ENCODE measurements at places on chromosomes 1 and 21.

DNA sequence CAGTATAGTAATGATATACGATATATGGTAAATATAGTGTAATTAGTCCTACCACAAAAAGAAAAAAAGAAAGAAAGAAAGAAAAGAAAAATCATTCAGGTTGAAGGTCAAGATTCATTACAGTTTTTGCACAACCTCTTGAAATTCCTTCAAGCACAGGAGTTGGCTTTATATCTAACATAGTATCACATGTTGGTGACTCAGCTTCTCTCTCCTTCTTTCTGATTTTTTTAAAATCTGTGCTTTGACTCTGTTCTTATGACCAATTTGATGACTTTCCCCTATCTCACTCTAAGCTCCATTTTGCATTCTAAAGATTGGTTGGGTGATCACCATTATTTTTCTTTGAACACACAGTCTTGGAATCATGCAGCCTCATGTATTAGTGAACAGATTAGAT lies 148.2 kb upstream of the COL11A1 start:
- peak; percentile 25 for DNase-seq

DNA sequence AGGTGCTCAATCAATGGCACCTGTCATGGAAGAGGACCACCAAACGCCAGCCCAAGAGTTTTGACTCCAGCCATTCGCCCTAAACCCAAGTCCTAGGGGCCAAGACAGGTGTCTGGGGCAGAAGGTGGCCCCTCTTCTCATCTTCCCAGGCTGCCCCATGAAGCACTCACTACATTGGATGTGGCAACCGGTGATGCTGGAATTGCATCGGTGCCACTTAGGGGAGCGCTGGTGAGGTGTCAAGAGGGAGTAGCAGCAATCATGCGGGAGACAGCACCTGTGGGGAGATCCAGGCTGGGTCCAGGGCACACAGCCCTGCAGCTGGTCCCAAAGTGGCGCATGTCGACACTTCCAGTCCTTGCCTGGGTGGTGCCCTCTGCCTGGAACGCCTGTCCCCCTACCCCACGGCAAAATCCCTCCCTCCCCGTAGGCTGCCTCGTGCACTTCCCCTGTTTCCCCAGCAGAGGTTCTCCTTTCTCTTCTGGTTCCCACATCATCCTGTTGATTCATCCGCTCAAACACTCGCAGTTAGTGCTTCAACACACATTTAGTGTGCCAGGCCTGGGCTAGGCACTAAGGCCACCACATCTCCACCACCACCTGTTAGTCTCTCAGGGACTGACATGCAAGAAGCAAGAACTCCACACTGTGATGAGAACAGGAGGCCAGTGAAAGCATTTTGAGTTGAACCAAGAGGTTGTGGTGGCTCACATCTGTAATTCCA lies 18.5 kb downstream of the PLA2G2D start:
- peak; percentile 74 for DNase-seq

GRCh38 chr1:12587981-12588640 lies 29.9 kb downstream of the DHRS3 start:
- no peak for DNase-seq

GRCh38 chr1:113849072-113849471 lies 22.4 kb downstream of the PTPN22 start:
- no peak for DNase-seq

DNA sequence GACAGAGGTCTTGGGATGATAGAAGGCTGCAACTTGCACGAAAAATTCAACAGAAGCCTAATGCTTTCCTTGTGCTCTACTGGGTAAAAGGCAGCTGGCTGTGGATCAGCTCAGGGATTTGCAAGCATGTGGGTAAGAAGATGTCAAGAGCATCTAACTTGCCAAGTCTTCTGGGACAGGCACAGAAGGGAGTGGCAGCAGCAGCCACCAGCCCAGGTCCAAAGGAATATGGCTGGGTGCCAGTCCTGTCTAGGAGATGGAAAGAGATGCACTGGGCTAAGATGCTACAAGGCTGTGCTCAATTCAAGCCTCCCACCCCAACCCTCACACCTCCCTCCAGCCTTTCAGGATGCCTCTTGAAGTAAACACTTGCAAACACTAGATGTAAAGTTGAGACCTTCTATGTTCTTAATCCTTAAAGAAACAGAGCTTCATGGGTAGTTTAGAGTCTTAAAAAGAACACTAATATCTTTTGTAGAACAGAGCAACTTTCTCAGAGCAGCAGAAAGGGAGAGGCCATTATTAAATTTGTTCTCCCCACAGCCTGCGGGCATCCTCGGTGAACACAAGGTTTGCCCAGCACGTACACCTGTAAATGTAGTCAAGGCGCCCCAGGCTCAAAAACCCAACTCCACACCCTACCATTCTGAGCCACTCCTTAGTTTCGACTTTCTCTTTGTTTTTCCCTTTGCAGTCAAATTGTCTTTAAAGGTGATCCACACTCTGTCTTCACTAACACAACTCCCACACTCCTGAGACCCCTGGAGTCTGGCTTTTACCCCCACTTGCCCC lies 64.6 kb upstream of the BCAR3 start:
- DNase-seq, result no peak

GRCh38 chr1:41529621-41530395 lies 45.3 kb upstream of the EDN2 start:
- DNase-seq, result no peak

DNA sequence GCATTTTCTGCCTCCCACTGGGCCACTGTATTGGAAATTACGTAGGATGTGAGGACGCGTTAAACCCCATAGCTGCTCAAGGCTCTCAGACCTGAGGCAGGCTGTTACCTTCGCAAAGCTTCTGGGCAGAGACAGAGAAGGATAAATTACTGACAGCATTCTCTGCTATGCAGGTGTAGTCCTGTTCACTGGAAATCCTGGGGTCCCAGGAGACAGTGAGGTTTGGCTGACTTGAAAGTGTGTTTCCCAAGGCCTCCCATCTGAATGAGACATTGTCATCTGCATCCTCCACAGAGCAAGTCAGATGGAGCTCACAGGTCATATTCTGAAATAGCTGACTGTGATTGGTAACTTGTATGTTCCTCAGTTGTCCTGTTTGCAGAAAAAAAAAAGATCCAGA lies 32.0 kb downstream of the SLAMF6 start:
- no peak for DNase-seq

- DNase-seq, result no peak
These were observed 102.1 kb downstream of the SNX7 start for GRCh38 chr1:98763488-98764150.

- DNase-seq, result no peak
These were observed 68.9 kb upstream of the ACTL8 start for GRCh38 chr1:17686258-17686657.

DNA sequence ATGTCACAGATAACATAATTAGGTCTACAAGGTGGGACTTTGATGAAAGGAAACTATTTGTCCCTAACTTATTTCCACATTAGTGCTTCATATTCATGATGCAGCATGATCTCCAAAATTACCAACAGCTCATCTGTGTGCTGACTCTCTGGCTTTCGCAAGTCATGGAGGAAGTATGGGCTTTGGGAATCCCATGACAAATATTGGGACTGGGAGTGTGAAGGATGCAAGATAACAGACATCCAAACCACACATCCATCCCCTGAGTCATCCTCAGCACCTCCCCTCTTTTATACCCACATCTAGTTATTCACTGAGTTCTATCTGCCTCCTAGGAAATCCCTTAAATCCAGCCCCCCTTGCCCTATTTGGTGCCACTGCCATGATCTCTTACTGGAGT lies 102.8 kb upstream of the COL24A1 start:
- peak; percentile 31 for DNase-seq

- no peak for DNase-seq
These were observed 28.9 kb downstream of the ABL2 start for GRCh38 chr1:179200586-179200985.

GRCh38 chr1:2465371-2466269 lies 10.5 kb upstream of the PLCH2 start:
- no peak for DNase-seq

GRCh38 chr1:2429780-2430591 lies 17.6 kb upstream of the PEX10 start:
- DNase-seq, result no peak

- peak; percentile 16 for DNase-seq
These were observed 149.4 kb upstream of the CAMK1G start for GRCh38 chr1:209434066-209434465.

DNA sequence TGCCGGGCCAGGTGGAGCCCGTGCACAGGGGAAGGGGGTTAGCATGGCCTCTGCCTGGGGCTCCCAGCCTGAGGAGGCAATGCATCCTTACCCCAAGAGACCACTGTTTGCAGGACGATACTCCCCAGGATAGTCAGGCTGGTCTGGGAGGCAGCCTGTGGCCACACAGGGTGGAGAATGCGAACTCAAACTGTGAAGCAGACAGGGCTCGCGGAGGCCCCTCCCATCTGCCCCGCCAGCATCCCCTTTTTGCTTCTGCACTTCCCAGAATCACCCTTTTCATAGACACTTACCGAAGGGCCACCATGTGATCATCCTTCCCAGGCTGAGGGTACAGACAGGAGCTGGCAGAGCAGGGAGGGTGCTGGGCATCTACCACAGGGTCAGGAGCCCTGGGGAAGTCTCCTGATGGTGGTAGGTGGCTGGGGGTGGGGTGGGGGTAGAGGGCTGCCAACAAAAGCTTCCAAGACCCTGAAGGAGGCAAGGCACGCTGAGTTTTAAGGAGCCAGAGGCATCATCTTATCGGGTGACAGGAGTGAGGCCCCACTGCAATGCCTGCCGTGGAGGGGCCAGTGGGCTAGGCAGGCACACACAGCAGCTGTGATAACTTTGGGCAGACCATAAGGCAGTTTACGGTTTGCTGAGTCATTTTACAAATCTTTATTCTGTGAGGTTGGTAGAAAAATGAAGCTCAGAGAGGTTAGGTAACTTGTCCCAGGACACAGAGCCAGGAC lies 31.3 kb upstream of the BTG2 start:
- DNase-seq, result no peak

DNA sequence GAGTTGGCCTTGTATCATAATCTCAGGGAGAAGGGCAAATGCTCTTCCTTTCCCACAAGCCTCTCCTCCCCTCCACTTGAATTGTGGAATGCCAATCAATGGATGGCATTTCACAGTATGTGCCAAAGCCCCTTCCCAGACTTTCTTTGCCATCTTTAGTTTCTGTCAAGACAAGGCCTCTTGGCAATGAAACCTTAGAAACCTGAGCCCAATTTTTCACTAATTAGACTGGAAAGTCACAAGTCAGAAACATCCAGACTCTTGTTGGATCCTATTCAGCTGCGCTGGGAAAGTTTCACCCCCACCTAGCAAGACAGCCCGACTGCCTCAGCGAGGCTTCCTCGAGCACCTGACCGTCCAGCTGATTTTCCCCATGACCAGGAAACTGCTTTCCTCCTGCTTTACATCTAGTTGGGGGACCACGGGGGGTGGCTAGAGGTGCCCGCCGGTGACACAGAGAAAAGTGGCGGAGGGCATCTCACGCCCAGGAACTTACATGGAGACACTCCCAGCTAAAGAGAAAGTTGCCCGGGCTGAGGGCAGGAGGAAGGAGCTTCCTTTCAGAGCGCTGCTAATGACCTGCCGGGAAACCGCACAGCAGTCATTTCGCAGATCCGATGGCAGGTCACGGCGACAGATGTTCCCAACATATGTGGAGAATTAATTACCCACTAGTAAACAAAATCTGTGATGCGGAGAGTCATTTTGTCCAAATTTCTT lies 302.6 kb upstream of the RRP15 start:
- DNase-seq, result no peak

- DNase-seq, result peak; percentile 69
These were observed 122.2 kb upstream of the ADGRL4 start for GRCh38 chr1:79128722-79129121.

- no peak for DNase-seq
These were observed 206.1 kb downstream of the KAZN start for GRCh38 chr1:14804626-14805025.

DNA sequence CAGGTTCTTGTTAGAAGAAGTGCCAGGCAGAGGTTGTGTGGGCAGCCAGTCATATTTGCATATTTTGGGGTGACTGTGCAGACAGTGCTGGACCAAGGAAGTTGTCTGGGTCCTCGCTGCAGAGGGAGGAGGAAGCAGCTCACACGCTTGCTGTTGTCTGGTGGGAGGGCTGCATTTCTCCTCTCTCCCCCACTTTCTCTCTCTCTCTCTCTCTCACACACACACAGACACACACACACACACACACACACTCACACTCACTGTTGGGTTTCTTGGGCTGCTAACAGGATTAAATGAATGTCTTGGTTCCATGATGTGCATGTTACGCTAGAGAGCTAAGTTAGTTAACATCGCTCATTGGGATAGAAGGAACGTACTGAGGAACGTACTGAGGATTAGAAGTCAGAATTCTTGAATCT lies 72.9 kb downstream of the AGPAT3 start:
- no peak for DNase-seq

DNA sequence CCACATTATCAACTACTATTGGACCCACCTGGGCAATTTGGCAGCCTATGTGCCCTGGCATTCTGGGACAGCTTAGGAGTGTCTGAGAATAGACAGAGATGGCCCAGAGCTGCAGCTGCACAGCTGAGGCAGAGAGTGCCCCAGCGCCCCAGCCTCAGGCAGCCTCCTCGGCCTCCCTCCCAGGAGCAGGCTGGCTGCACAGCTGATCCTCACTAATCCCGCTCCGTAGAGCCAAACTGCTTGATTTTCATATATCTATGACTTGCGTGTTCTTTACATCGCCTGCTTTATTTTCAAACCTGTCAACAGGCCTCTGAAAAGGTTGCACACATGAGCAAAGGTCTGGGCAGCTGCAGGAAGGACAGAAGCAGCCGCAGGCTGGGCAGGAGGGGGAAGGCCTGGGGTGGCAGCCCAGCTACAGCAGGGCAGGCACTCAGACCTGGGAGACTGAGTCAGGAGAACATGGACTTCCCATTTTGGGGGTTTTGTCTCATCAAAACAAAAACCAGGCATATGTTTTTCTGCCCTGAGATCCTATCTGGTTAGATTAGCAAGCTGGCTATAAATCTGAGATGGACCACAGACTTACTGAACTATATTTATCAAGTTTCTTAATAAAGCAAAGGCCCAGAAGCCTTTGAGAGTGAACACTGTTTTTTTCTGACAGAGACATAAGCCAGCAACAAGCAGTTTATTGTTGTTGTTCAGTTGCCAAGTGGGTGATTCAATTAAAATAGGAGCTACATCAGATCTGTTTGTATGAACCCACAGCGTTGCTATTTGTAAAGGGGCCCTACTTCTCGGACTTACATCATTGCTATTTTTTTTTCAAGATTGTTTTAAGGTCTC lies 301.8 kb upstream of the DUSP10 start:
- DNase-seq, result peak; percentile 97

GRCh38 chr1:205656236-205656635 lies 24.1 kb downstream of the SLC45A3 start:
- no peak for DNase-seq

DNA sequence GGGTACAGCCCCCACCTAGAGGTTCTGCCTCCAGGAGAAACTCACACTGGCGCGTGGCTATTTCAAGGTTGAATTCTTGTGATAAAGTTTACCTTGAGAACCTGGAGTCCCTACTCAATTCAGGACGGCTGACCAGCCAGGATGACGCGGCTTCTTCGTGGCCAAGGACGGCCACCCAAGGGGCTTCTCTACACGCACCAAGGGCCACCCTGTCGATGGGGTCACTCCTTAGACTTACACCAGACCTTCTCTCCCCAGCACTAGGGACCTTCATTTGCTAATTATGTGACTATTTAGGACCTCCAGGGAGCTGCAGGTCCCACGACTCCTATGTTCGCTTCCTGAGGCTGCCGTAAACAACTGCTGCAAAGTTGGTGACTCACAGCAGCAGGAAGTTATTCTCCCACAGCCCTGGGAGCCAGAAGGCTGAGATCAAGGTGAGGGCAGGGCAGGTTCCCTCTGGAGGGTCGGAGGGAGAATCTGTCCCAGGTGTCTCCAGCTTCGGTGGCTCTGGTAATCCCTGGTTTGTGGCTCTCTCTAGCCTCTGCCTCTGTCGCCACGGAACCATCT lies 135.9 kb downstream of the NPHP4 start:
- peak; percentile 33 for DNase-seq

- no peak for DNase-seq
These were observed 190.5 kb upstream of the C1orf105 start for GRCh38 chr1:172229942-172230341.
